ENCODE measurements at places on chromosomes 7 and 10.

GRCh38 chr10:86603256-86603655, 51.1 kb upstream of the OPN4 start:
- no peak for DNase-seq

GRCh38 chr7:44059219-44060090, 5.9 kb downstream of the PGAM2 start:
- no peak for DNase-seq

DNA sequence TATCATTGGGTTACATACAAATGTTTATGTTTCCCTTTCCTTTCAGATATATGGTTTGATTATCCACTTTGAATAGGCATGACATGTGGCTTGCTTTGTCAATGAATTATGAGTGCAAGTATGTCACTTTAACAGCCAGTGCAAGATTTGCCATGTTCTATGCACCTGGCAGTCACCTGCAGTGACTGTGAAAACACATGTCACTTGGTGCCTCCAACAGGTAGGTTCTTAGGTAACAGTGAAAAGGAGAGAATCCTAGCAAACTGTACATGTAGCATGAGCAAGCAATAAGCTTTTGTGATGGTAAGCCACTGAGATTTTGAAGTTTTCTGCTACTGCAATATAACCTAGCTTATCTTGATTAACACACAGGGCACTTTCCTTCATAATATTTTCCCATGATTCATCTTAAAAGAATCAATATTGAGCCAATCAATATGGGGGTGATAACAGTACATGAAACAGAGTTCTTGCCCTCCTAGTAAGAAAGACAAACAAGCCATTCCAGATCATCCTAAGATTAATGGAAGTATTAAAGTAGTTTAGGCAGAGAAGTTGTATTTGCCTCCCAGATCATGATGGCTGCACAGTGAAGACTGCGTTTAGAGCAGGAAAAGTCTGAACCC, 7.9 kb upstream of the RALA start:
- no peak for DNase-seq

GRCh38 chr7:73992101-73992562, 35.8 kb upstream of the ELN start:
- no peak for DNase-seq

DNA sequence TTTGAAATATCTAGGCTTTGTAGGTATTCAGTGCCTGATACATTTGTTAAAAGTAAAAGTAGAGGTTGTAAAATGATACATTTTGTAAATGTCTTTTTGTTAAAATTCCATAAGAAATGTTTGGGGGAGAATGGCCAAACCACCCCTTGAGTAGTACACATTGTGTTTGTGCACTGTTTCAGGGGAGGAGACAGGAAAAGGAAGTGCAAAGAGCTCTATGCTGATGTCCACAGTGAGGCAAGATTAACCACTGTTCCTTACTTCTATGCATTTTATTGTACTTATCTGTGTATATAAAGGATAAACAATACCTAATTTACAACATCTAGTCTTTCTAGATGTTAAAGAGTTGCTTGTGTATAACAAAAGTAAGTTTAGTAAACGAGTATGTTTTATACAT, 7.4 kb upstream of the CYCS start:
- DNase-seq = no peak
